ENCODE measurements at places on chromosomes 12 and 14.
A peak's percentile ranks its signal among the peaks of the same experiment; 100 is the strongest.

GRCh38 chr14:26286081-26286912 lies 311.5 kb downstream of the NOVA1 start:
- no peak for DNase-seq

DNA sequence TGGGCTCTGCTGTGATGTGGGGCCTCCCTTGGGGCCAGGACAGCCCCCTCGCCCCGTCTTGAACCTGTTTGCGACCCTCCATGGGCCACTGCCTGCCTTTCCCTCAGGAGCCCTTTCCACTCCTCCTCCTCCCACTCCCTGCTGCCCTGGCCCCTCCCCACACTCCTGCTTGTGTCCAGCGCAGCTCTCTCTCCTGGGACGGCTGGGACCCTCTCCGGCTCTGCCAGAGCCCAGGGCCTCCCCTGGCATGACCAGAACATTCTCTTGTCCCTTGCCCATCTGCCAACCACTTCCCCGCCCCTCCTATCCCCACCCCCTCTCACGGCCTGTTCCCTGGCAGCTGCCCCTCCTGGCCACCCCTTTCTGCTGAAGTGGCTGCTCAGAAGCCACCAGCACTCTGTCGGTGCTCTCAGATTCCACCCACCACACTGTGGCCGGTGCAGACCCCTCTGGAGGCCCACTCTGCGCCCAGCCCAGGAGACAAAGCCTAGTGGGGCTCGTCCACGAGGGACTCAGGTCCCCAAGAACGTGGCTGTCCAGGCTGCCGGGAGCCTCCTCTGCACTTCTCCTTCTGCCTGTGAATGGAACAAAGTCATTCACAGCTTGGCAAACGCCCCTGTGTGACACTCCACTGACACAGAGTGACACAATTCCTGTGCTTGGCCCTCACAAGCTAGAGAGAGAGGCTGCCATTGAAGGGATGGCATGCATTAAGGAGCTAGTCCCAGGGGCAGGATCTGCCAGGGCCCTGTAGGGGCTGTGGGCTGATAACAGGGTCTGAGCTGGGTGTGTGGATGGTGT lies 1.4 kb downstream of the ASPG start:
- DNase-seq: no peak

DNA sequence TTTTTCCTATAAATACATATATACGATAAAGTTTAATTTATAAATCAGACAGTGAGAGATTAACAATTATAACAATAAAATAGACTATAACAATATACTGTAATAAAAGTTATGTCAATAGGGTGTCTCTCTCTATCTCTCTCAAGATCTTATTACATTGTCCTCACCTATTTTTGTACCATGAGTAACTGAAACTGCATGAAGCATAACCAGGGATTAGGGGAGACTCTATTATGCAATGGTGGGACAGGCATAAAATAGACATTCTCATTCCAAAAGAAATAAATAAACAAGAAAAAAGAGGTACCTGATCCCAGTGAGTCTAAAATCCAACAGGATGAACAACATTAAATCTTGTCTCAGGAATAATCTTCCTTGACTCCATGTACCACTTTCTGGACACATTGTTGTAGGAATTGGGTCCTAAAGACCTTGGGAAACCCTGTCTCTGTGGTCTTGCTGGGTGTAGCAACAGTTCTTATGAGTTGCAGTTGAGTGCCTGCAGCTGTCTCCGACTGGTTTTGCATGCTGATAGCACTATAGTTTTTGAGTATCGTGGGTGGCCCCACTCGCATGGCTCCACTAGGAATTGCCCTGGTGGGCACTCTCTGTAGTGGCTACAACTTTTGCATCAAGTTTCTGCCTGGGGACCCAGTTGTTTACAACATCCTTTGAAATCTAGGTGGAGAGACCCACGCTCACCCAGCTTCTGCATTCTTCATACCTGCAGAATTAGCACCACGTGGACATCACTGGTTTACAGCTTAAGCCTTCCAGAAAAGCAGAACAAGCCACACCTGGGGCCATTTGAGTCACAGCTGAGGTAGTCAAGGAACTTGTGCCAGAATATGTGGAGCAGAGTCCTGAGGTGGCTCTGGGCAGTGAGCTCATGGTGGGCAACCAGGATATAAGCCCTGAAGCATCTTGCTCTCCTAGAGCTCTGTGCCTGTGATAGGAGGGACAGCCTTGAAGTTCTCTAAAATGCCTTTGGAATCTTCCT lies 204.7 kb downstream of the KITLG start:
- no peak for DNase-seq

DNA sequence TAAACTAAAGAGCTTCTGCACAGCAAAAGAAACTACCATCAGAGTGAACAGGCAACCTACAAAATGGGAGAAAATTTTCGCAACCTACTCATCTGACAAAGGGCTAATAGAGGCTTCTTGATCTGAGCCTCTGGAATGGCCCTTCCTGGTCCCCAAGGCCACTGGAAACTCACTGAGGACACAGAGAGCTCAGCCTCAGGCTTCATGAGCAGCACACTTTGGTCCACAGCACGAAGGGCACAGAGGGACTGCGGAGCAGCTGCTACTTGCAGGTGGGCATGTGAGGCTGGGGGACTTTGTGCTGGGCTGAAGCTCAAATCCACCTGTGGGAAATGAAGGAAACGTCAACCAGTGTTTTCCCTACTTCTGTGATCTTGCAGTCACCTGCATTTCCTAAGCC lies 27.4 kb downstream of the PZP start:
- no peak for DNase-seq

- DNase-seq: peak; percentile 76
Observed at GRCh38 chr14:105093038-105093430, 27.8 kb upstream of the GPR132 start.

GRCh38 chr12:5571115-5571514 lies 139.2 kb downstream of the NTF3 start:
- DNase-seq: no peak

- DNase-seq: no peak
Observed at GRCh38 chr12:50482571-50482970, 22.2 kb upstream of the DIP2B start.

- no peak for DNase-seq
Observed at GRCh38 chr12:49646871-49647654, 23.7 kb downstream of the PRPF40B start.

- no peak for DNase-seq
Observed at GRCh38 chr12:81896771-81897170, 137.6 kb upstream of the PPFIA2 start.

- peak; percentile 76 for DNase-seq
Observed at GRCh38 chr12:48903982-48904411, 21.3 kb downstream of the FKBP11 start.

- no peak for DNase-seq
Observed at GRCh38 chr12:113439606-113440030, 17.4 kb downstream of the SDSL start.

GRCh38 chr12:62379026-62379722 lies 87.5 kb upstream of the MON2 start:
- DNase-seq: no peak

DNA sequence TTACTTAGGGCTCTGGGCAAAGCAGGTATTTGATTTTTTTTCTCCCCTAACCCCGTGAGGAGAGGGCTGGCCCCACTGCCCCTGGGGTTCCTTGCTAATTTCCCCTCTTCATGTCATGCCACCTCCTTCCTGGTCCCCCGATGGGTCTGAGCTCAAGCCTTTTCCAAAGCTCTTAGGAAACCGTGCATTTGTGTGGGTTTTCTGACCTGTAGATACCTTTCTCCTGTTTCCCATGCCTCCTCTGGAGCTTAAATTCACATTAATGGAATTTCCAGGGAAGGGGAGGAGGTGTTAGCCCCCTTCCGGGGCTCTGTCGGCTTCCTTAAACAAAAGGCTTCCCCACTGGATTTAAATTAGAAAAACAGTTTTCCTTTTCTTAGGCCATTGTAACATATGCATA lies 12.6 kb downstream of the SFSWAP start:
- no peak for DNase-seq

GRCh38 chr12:12331896-12332295 lies 18.1 kb downstream of the MANSC1 start:
- no peak for DNase-seq

- no peak for DNase-seq
Observed at GRCh38 chr14:42869681-42870080, 1263.0 kb downstream of the LRFN5 start.

DNA sequence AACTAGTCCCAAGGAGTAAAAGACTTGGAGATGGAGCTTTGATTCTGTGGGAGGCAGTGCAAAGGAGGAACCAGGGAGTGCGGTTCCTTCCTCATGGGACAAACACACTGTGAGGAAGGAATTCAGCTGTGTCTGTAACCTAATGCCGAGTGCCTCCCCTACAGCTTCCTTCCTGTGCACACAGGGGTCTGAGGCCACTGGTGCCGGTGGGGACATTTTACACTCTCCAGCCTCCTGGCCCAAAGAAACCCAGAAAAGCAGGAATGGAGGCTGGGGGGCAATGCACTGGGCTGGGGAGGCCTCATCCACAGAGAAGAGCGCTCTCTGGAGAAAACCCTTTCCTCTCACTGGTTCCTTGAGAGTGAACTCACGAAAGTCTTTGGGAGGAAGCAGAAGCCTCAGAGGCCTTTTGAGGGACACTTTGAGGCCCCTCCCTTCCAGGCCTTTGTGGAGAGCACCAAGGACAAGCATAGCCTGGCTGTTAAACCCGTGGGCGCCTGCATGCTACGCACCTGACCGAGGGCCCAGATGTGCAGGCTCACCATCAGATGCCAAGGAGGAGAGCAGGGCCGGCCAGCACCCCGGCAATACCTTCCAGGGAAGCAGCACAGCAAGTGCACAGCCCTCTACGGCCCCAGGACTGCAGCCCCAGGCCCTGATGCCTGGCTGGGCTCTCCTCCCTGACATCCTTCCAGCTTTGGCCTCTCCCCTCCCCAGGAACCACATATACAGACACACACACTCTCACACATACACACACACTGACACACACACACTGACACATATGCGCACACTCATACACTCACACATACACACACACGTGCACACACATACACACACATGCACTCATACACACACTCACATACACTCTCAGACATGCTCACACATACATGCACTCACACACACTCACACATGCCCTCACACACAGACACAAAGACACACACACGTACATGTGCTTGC lies 52.0 kb downstream of the NFKBIA start:
- DNase-seq: no peak

GRCh38 chr14:73714656-73715081 lies 485 bp upstream of the PNMA1 start:
- DNase-seq: no peak

DNA sequence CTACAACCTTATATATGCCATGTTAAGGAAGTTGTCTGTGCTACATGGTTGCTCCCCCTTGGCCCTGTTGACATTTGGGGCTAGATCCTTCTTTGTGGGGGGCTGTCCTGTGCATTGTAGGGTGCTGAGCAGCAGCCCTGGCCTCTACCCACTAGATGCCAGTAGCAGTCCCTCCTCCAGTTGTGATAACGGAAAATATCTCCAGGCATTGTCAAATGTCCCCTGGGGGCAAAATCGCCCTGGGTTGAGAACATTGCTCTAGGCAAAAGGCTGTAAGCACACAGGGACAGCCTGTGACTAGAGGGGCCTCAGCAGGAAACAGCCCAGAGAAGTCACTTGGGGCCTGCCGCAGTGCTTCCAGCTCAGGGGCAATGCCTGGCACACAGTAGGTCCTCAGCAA lies 1100.3 kb downstream of the BCL11B start:
- DNase-seq: no peak

- DNase-seq: no peak
Observed at GRCh38 chr12:121781484-121781997, 11.9 kb downstream of the RHOF start.

DNA sequence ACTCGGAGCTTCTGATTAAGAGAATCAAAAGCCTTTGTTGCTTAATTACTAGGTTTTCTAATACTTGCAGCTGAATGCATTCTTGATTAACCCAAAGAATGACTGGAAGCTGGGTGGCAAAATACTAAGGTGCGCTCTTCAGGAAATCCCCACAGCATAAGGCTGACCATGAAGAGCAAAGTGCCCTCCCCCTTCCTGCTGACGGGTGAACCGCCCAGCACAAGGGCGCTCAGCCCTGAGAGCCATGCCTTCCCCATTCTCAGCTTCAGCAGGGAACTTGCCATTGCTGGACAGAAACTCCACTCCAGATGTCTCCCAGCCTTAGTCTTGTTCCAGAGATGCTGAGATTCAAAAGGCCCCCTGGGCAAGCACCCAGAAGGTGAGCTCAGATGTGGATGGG lies 27.2 kb upstream of the FBRSL1 start:
- no peak for DNase-seq
